ENCODE measurements at places on chromosomes 4 and X.

GRCh38 chrX:43188296-43188695, 410.3 kb upstream of the PPP1R2C start:
- no peak for DNase-seq

DNA sequence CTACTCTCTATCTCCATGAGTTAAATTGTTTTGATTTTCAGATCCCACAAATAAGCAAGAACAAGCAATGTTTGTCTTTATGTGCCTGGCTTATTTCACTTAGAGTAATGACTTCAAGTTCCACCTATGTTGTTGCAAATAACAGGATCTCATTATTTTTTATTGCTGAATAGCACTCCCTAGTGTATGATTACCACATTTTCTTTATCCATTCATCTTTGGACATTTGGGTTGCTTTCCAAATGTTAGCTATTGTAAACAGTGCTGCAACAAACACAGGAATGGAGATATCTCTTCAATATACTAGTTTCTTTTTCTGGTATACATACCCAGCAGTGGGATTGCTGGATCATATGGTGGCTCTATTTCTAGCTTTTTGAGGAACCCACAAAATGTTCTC, 136.0 kb downstream of the SLITRK2 start:
- no peak for DNase-seq

DNA sequence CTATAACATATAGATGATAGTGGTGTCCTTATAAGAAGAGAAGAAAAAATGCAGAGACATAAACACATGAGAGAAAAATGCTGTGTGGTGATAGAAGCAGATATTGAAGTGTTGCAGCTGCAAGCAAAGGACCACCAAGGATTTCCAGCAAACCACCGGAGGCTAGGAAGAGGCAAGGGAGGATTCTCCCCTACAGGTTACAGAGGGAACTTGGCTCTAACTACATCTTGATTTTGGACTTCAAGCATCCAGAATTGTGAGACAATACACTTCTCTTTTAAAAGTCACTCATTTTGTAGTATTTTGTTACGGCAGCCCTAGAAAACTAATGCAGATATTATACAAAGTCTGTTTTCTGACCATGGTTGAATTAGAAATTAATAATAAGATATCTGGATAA, 30.4 kb upstream of the CHRDL1 start:
- DNase-seq, result no peak

GRCh38 chr4:71322425-71322824, 16.4 kb upstream of the SLC4A4 start:
- DNase-seq, result no peak

DNA sequence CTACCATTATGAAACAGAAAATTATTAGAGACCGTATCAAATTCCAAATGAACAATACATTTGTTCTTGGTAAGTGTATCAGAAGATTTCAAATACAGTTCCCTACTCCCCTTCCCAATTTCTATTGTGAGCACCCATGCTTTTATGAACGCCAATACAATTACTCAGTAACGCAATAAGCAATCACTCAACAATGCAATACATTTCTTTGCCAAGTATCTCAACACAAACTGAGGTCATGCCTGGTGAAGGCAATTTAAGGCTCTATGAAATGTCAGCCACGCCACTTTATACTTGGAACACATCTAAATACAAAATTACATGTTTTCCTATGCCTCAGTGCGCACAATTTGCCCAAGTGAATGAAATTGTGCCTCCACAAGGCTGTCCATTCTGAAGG, 712 bp downstream of the PNPLA4 start:
- no peak for DNase-seq
